ENCODE measurements at places on chromosomes 7 and 10.
A peak's percentile ranks its signal among the peaks of the same experiment; 100 is the strongest.

DNA sequence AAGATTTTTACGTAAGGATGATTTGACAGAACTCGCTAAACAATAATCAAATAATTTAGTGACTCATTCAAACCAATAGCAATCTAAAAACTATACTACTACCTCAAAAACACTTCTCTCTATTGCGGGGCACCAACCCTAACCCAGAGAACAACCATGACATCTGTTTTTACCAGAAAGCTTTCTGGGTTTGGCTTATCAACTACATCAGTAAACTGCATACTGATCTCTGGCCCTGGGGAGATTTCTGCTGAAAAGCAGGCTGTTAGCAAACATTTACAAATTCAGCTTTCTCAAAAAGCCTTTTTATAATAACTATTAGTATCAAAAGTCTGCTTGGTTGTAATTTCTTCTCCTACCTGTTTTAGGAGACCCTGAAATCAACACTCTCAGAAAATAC, 144.5 kb upstream of the ZWINT start:
- no peak overlapping the region for H3K4me3 ChIP-seq
- H3K27me3 ChIP-seq: no peaks in the 10 kb centered on the region
- DNase-seq: no peak
- H3K27ac ChIP-seq: no peak overlapping the region

- DNase-seq: no peak
- no peak overlapping the region for H3K27ac ChIP-seq
- H3K27me3 ChIP-seq: no peaks in the 10 kb centered on the region
- H3K4me1 ChIP-seq: no peaks in the 10 kb centered on the region
- H3K4me3 ChIP-seq: no peak overlapping the region
- no peaks in the 10 kb centered on the region for H3K36me3 ChIP-seq
Observed at GRCh38 chr7:116551692-116552091, 26.9 kb downstream of the CAV1 start.

DNA sequence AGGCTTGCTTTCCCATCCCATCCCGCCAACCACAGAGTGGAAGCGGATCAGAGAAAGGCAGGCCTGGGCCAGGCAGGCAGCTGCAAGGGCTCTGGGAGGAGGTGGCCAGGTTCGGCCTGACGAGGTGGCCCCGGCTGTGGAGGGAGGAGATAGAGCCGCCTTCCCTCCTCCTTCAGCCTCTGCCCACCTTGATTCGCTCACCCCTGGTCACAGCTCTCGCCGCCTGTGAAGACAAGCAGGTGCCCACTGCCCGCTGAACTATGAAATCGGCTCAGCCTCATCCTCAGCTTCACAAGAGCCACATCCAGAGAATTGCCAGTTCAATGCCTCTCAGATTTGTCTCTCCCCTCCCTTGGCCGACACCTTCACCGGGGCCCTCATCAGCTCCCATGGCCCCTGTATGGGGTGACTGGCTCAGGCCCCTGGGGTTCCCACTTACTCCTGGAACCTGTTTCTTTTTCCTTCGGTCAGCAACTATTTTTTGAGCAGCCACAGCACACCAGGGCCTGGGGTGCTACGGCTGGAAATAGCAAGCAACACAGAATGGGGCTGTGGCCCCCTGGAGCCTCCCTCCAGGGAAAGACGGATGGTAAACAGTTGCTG, 80.0 kb upstream of the CHST15 start:
- no peak overlapping the region for H3K27ac ChIP-seq
- H3K4me1 ChIP-seq: no peaks in the 10 kb centered on the region
- DNase-seq: peak; percentile 23
- no peak overlapping the region for H3K4me3 ChIP-seq
- no peaks in the 10 kb centered on the region for H3K27me3 ChIP-seq
- H3K36me3 ChIP-seq: no peaks in the 10 kb centered on the region

DNA sequence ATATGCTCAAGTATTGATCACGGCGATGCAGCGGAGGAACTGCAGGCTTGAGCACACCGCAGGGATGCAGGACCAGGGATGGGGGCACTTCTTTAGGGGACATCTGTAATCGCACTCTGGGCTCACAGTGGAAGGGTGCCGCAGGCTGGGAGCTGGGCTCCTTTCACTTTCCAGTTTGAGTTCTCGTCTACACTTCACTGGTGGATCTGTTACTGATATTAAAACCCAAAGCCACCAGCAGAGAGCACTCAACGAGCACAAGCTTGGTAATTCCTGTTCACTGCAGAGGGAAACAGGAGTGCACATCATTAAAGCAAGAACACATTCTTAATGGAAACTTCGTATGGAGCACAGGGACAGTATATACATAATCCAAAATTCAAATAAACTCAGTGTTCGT, 91.3 kb downstream of the PARD3 start:
- no peak overlapping the region for H3K27ac ChIP-seq
- no peak overlapping the region for H3K4me3 ChIP-seq
- no peak for DNase-seq
- H3K4me1 ChIP-seq: no peaks in the 10 kb centered on the region

GRCh38 chr7:32559480-32559879, 64.2 kb downstream of the AVL9 start:
- no peak for DNase-seq
- H3K4me3 ChIP-seq: no peak overlapping the region
- no peaks in the 10 kb centered on the region for H3K27me3 ChIP-seq
- no peaks in the 10 kb centered on the region for H3K4me1 ChIP-seq

GRCh38 chr7:45593121-45593541, 19.0 kb downstream of the ADCY1 start:
- H3K4me1 ChIP-seq: no peaks in the 10 kb centered on the region
- no peak overlapping the region for H3K27ac ChIP-seq
- H3K27me3 ChIP-seq: no peaks in the 10 kb centered on the region
- H3K36me3 ChIP-seq: peaks cover 2% of the 10 kb centered on the region
- H3K4me3 ChIP-seq: no peak overlapping the region

DNA sequence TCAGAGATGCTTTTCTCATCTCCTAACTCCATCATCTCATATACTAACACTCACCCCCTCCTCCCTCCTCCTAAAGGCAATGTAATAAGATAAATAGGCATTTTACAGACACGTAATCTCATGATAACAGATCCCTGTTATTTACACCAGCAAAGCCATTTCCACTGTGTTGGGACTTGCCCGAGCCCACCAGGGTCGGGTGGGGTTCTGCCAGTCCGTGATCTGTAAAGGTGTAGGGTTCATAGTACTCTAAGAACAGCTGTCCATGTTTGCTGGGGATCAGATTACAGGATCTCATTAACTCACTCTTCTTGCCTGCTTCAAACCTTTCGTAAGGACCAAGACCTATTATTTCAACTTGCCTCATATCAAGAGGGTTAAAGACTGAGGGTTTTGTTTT, 172.4 kb downstream of the FZD1 start:
- peaks cover 5% of the 10 kb centered on the region for H3K4me1 ChIP-seq
- no peaks in the 10 kb centered on the region for H3K27me3 ChIP-seq
- H3K36me3 ChIP-seq: peaks cover 15% of the 10 kb centered on the region
- no peak for DNase-seq
- H3K4me3 ChIP-seq: no peak overlapping the region

- H3K27ac ChIP-seq: no peak overlapping the region
- H3K36me3 ChIP-seq: peaks cover 6% of the 10 kb centered on the region
- no peak for DNase-seq
- H3K27me3 ChIP-seq: no peaks in the 10 kb centered on the region
- H3K4me3 ChIP-seq: no peak overlapping the region
Observed at GRCh38 chr7:110704225-110704624, 386.7 kb upstream of the LRRN3 start.

- no peak overlapping the region for H3K4me3 ChIP-seq
- DNase-seq: no peak
- H3K27me3 ChIP-seq: no peaks in the 10 kb centered on the region
- no peak overlapping the region for H3K27ac ChIP-seq
- H3K36me3 ChIP-seq: peaks cover 2% of the 10 kb centered on the region
Observed at GRCh38 chr10:18196806-18197550, 56.8 kb downstream of the CACNB2 start.

- peak overlapping the region; percentile 97 for H3K4me3 ChIP-seq
- no peaks in the 10 kb centered on the region for H3K27me3 ChIP-seq
- H3K36me3 ChIP-seq: no peaks in the 10 kb centered on the region
Observed at GRCh38 chr10:87861566-87861952, 1.8 kb downstream of the KLLN start.

Measured in H9 (cell line).